NCI-H2029 (cell line): ENCODE measurements at places on chromosomes 4 and X.
A peak's percentile ranks its signal among the peaks of the same experiment; 100 is the strongest.

- no peak for DNase-seq
These were observed 983.6 kb downstream of the RPA4 start for GRCh38 chrX:97867266-97867665.

DNA sequence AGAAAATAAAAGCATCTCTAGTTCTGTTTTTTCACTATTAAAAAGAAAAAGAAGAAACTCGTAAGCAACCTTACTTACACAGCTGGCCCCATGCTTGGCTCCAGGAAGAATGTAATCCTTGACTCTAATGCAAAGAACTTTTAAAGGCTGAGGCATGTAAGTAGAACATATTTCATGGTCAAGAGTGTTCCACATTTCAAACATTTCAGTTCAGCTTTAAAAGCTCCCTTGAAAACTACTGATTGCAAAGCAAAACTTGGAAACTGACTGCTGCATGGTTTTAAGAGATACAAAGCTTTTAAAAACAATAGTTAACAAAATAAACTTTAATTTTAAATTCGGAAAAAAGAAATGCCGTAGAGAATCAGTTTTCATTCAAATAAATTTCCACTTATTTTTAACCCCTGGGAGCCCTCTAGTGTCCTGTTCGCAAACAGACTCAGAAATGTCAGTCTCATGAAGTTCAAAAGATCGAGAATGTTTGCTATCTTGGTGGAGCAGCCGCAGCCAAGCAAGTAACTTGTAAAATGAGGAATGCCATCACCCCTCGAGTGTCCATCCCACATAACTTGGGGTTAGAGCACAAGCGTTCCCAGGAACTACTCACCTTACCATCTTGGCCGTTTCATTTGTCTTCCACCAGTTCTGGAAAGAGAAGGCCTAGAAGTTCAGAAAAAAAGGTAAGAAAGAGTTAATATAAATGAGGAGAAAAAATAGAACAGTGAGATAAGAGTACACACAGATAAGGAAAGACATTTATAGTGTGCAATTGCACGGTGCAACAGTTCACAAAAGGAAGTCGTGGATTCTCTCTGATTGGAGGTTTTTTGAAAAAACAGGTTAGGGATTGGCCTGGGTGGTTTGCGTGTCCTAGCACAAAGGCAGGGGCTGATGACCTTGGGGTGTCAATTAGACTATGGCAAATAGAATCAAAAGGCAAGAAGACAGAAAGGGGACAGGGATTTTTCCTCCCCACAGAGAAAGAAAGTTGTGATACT, at the start of gene GASK1B:
GASK1B (minus strand) TSS at position 765 of the 998 bp plus-strand sequence. CDS start 1,650 bp downstream, outside the sequence.
- no peak for DNase-seq

GRCh38 chr4:72388521-72388920, 180.5 kb downstream of the ADAMTS3 start:
- DNase-seq = no peak

DNA sequence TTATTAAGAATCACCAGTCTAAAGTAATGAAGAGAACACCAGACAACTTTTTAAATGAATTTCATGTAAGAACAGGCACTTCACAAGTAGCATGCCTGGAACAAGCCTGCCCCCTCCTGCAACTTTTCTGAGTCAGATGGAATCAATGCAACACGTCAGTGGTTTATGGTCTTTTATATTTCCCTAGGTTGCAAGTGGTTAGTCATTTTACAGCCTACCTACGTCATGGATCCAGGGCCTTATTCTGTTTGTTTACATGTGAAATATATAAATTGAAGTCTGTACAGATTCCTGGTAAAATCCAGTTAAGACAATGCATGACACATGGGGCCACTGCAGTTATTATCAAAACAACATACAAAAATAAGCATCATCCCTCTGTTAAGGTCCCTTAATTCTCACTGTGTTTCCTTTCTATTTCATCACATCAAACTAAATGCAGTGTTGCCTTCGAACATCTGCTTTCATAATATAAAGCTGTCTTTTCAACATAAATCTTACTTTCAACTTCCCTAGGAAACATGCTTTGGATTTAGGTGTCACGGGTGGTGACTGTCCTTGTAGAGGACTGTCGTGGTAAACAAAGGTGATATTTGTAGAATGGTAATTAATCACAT, 309.3 kb downstream of the FRMPD4 start:
- no peak for DNase-seq

DNA sequence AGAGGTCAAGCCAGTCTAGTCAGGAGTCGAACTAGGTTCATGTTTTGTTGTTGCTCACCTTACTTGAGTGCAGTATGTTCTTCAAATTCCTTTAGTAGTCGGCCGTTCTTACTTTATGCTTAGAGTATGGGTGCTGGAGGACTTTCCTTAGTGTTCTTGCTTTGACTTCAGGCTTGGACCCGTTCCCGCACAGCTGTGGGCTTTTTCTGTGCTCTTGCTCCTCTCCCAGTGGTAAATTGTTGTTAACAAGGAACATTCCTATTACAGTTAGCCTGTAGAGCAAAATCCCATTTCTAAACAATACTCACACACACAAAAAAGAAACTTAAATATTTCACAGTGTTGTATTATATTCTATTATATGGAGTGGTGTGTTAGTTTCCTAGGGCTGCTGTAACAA, 113.5 kb downstream of the RAP1GDS1 start:
- no peak for DNase-seq

DNA sequence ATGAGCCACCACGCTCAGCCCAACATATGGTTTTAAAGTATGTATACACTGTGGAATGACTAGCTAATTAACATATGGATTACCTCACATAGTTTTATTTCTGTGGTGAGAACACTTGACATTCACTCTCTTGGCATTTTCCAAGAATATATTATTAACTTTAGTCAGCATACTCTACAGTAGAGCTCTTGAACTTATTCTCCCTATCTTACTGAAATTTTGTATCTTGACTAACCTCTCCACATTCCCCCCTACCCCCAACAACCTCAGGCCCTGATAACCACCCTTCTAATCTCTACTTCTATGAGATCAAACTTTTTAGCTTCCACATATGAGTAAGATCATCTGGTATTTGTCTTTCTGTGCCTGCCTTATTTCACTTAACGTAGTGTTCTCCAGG, 38.6 kb upstream of the AGA start:
- no peak for DNase-seq

DNA sequence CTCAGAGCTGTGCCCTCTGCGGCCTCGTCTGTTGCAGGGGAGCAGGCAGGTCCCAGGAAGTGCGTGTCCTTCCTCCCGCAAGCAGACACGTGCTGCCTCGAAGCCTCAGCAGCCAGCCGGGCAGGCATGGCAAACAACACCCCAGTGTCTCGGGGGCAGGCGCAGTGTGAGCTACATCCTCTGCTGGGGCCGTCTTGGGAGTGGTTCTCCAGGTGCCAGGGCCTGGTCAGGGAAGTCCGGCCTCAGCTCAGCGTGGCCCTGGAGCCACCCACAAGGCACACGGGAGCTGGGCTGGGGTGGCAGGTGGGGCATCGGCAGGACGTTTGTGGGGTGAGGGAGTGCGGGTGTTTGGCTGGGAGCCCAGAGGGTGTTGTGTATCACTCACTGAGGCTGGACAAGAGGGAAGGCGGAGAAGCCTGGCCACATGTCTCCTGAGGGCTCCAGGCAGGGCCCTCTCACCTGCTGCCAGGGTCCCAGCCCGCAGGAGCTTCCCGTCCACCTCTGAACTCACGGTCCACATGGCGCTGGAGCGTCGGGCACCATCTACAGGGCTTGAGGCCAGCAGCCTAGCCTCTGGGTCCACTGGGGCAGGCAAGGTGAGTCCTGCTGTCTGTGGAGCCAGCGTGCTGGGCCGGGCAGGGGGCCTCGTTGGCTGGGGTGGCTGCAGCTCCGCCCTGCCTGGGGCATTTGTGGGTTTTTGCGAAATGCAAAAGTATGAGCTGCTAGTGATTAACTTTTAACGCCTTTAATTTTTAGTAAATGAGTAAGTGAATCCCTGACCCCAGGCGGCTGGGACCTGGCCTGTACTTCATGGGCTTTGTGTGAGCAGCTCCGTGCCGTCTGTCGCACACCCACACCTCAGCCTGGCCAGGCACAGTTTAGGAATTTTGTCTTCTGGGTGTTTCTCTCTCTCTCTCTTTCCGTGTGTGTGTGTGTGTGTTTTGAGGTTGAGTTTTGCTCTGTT, 17.3 kb upstream of the UVSSA start:
- no peak for DNase-seq

DNA sequence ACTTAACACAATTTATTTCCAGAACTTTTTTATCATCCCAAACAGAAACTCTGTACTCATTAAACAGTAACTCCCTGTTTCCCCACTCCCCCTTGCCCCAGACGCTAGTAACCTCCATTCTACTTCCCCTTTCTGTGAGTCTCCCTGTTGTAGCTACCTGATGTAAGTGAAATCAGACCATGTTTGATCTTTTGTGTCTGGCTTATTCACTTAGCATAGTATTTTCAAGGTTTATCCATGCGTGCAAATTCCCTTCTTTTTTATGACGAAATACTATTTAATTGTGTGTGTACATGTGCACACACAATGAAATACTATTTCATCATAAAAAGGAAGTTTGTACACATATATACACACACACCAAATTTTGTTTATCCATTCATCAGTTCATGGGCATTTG, 5.2 kb downstream of the PKD2 start:
- DNase-seq = no peak

DNA sequence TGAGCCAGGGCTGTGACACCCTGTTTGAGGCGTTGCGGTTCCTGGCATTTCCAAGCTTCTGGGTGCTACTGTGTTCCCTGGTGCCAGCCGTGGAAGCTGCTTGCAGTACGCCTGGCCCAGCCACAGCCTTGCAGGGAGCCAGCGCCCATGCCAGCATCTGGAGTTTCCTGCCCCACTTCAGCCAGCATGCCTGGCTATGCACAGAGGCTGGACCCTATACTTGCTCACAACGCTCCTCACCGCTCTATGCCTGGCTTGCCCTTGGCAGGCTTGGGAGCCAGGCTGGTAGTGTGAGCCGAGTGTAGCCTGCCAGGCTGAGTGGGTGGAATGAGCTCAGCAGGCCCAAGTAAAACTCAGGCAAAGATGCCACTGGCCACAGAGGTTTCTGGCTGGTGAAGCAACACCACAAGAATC, 22.4 kb downstream of the PRRG1 start:
- no peak for DNase-seq

- DNase-seq = no peak
These were observed 11.2 kb downstream of the MSX1 start for GRCh38 chr4:4870576-4871241.

- DNase-seq = no peak
These were observed 912.5 kb downstream of the C4orf33 start for GRCh38 chr4:130008461-130008860.

DNA sequence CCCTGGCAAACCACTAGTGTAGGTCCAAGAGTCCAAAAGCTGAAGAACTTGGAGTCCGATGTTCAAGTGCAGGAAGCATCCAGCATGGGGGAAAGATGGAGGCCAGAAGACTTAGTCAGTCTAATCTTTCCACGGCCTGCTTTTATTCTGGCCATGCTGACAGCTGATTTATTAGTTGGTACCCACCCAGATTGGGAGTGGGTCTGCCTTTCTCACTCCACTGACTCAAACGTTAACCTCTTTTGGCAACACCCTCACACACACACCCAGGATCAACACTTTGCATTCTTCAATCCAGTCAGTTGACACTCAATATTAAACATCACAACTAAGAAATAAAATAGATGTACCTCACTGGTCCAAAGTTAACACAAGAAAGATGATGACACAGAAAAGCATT, 134.8 kb upstream of the GABRA2 start:
- no peak for DNase-seq

DNA sequence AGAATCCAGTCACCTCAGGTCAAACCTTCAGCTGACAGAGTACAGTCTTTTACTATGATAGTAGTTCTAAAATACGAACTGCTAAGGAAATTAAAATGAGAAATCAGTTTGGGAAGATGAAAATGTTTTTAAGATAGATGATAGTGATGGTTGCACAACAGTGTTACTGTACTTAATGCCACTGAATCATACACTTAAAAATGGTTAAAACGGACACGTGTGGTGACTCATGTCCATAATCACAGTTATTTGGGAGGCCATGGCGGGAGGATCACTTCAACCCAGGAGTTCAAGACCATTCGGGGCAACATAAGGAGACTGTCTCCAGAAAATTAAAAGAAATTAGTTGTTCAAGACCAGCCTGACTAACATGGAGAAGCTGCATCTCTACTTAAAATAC, 41.4 kb downstream of the ABHD18 start:
- DNase-seq = no peak

DNA sequence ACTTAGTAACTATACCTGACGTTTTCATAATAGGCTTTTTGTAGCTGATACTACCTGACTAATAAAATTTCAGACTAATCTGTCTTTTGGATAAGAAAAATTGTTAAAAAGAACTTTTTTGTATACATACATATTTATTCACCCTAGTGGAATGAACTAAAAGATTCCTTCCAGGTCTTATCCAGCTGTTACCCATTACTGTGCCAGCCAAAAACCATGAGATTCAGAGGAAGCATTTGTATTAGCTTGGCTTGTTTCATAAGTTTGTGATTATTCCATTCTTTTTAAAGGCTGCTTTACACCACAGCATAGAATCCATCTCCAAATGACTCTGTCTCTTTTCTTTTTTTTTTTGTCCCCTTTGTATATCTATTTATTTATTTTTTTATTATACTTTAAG, 149.4 kb downstream of the FAT4 start:
- no peak for DNase-seq

GRCh38 chrX:96861661-96862060, 22.0 kb upstream of the RPA4 start:
- DNase-seq = no peak

GRCh38 chrX:15448010-15448639, 45.0 kb downstream of the PIR start:
- DNase-seq = no peak

DNA sequence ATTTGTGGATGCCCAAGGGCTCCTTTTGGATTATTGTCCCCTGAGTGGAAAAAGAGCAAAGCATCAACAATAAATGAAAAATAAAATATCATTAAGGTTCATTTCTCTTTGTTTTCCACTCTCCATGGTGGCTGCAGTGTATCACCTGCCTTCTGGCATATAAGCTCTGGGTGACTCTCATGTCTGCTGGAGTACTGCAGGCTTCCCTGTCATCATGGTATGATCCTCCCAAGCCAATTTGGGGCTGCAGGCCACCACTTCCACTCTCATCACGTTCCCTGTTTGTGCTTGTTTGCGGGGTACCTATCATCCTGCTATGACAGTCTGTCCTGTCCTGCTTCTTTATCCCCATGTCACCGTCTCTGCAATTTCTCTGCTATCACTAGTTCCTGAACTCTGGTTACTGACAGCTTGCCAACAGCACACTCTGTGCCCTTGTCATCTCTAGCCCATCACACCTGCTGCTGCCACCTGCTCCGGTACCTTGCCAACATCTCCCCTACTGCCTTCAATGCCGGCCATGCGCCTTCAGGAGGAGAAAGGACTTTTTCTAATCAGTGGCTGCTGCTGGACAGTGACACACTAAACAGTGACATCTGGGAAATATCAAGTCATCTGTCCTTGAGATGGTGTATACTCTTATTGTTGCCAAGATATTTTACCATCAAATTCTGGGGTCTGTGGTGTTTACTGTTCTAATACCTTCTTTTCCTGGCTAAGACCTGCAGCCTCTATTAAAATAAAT, 23.0 kb upstream of the FGF5 start:
- peak; percentile 60 for DNase-seq

DNA sequence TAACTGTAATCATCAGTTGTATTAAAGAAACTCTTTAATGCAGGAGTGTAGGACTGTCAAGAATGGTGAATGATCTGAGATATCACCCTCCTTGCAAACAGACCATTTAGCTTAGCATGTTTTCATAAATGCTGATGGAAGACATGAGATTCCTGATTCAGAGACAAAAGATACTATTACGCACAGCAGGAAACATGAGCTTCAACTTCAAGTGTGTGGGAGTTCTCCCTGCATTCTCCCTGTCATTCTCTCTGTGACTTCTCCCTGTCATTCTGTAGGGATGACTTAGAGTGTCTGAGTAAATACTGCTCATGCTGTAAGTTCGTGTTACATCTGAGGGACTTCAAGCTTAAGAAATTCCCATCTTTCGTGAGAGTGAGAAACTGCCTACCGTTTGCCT, 866.0 kb upstream of the PRKX start:
- no peak for DNase-seq
